Stimulated activated memory B cell treated with anti-CD40 and anti-IgM and Interleukin-4, amounts not matched to agents 10 μg/mL and 1 μg/mL and 100 μg/mL, for 72 hours (primary cell): ENCODE measurements at places on chromosomes 1 and 21.

DNA sequence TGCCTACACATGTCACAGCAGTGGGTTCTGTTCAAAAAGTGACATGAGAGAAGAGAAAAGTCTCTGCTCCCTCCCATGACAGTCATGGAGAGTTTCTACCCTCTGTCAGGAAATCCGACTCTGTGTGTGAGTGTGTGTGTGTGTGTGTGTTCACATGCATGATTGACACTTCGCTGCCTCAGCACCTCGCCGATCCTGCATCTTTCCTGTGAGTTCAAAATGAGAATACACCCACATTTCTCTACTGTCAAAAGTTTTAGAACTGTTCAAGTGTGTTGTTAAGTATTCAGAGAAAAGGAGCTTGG is 46.2 kb upstream of the COX20 start:
- no peak for ATAC-seq

- no peak for ATAC-seq
Observed at GRCh38 chr1:231550448-231550781, 21.9 kb downstream of the TSNAX start.

DNA sequence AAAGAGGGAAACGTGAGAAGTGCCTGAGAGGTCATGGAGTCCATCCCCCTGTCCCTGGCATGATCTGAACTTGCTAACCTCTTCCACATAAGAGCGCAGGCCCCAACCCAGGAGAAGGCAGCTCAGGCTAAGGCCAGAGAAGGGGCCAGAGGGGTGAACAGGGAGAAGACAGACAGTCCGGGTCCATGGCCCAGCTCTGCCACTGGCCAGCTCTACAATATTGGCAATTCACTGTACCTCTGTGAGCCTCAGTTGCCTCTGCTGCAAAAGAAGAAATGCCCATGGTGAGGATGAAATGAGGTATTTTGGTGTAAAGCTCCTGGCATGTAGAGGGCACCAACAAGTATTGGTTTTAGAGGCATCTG is 72.3 kb downstream of the CAMK2N1 start:
- no peak for ATAC-seq

- ATAC-seq = no peak
Observed at GRCh38 chr1:192518700-192519099, 56.9 kb upstream of the RGS1 start.

- ATAC-seq = no peak
Observed at GRCh38 chr1:19757641-19758040, 42.1 kb downstream of the TMCO4 start.

DNA sequence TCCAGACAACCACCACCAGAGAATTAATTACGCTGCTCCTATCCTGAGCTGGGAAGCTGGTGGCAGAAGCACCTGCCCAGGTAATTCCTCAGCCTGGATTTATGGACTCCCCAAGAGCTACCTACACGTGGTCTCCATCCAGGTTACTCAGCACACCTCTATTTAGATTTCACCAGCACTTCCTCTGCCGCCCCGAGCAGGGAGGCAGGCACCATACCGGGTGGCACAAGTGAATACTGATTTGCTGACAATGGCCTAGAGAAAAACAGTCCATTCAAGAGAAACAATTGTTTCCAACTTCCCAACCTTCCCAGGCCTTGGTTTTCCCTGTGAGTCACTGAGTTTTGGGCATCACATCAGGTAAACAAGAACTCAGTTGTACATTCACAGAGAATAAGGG is 134.3 kb downstream of the MATN1 start:
- no peak for ATAC-seq

- ATAC-seq = no peak
Observed at GRCh38 chr1:115252585-115252984, 85.5 kb downstream of the NGF start.

- no peak for ATAC-seq
Observed at GRCh38 chr1:54254055-54254454, 54.1 kb downstream of the MRPL37 start.

DNA sequence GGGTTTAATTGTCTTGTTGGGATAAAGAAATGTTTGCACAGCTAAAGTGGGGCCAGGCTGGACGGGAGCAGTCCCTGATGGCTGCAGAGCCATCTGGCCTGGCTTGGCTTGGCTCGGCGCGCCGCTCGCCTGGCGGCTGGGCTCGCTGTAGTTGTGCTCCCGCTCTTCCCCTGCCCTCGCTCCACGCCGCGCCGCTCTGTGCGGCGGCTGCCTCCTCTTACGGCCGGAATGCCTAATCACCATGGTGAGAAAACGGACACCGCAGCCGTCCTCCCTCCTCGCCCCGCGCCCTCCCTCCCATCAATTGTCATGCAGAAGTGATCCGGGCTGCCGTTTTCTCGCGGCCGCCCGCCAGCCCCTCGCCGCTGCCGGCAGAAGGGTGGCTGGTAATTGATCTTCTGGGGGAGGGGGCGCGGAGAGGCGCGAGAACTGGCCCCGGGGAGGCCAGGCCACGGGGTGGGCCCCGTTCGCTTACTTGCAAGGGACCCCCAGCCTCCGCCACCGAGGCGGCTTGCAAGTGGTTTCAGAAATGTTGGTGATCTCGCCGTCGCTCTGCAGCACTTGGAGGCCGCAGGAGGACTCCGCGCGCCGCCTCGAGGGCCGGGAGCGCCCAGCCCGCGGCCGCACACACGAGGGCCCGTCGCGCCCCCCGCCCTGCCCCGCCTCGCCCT is 12.4 kb downstream of the RNF220 start:
- ATAC-seq = no peak

- no peak for ATAC-seq
Observed at GRCh38 chr1:101854271-101854670, 142.5 kb downstream of the OLFM3 start.

- peak; percentile 82 for ATAC-seq
Observed at GRCh38 chr21:35342440-35342839, 293.3 kb upstream of the RUNX1 start.

GRCh38 chr1:244817415-244817894 is 18.0 kb upstream of the COX20 start:
- ATAC-seq = no peak

DNA sequence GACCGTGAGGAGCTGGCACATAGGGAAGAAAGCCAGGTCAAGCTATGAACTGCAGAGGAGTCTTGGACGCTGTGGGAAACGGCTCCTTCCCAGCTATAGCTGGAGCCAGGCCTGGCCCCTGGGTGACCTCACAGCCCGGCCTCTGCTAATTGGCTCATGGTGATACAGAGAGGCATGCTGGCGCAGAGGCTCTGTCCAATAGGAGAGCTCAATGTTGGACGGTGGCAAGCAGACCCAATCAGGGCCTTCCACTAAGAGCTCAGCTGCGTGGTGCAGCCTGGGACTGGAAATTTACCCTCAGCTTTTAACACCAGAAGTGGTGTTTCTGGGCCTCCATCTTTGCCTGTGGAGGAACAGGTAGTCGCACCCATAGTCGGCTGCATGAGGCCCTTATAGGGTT is 64.4 kb upstream of the GRHL3 start:
- ATAC-seq = no peak
